ENCODE measurements at places on chromosomes 7 and 10. TPM values are rescaled to one million over a fixed set of nuclear protein-coding genes. Genes with fewer than 3 reads are reported as not detected.

Gene CHST15
- total RNA-seq: 3.5 TPM

DNA sequence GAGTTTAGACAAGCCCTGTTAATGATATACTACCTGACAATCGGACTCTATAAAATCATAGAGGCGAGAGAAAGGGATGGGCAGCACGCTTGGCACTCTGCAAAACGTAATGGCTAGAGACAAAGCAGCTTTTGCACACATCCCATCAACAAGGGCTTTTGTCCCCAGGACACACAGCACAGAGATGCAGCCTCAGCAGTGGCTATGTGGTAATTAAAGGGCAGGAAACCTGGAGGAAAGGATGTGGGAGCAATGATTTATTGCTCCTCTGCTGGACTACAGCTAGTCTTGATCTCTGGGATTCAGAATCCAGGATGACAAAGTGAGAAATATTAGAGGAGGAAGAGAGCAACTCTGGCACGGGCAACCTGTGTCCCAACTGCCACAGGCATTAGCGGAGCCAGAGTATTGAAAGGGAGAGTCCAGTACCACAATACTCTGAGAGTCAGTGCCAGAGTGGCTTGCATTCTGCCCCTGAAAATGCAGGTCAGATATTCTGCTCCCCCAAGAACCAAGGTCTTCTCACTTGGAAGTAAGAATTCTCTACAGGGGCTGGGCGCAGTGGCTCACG lies 96.5 kb downstream of the ARMH3 start:
- no peak overlapping the region for H3K4me3 ChIP-seq
- peaks cover 27% of the 10 kb centered on the region for H3K36me3 ChIP-seq
- no peaks in the 10 kb centered on the region for H3K27me3 ChIP-seq
- H3K27ac ChIP-seq: peak overlapping the region; percentile 87
- H3K4me1 ChIP-seq: no peaks in the 10 kb centered on the region

DNA sequence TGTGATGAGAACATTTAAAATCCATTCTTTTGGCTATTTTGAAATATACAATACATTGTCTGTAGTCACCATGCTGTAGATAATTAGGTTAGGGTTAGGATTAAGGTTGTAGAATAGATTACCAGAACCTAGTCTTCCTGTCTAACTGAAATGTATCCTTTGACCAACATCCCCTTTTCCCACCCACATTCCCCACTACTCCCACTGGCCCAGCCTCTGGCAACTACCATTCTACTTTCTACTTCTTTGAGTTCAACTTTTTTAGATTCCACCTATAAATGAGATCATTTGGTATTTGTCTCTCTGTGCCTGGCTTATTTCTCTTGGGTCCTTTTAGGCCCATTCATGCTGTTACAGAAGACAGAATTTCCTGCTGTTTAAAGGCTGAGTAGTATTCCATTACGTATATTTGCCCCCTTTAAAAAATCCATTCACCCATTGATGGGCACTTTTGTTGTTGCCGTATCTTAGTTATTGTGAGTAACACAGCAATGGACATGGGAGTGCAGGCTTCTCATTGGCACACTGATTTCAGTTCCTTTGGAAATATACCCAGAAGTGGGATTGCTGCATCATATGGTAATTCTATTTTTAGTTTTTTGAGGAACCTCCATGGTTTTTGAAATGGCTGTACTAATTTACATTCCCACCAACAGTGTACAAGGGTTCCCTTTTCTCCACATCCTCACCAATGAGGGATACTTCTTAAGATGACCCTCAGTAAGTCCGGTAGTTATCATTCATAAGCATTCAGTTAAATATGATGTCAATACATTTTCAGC lies 104.0 kb downstream of the RALA start:
- H3K36me3 ChIP-seq: no peaks in the 10 kb centered on the region
- no peaks in the 10 kb centered on the region for H3K27me3 ChIP-seq
- peaks cover 4% of the 10 kb centered on the region for H3K4me1 ChIP-seq

- no peak for DNase-seq
- H3K4me3 ChIP-seq: no peak overlapping the region
- H3K27me3 ChIP-seq: peaks cover 84% of the 10 kb centered on the region
- no peak overlapping the region for H3K27ac ChIP-seq
Observed at GRCh38 chr7:101166909-101167644, 1.7 kb upstream of the VGF start.

GRCh38 chr10:72175149-72175548 lies 40.7 kb upstream of the ANAPC16 start:
- H3K4me3 ChIP-seq: no peak overlapping the region
- no peaks in the 10 kb centered on the region for H3K27me3 ChIP-seq
- H3K27ac ChIP-seq: peak overlapping the region; percentile 55

Gene MYO1G
- total RNA-seq: 2.4 TPM

Gene NKX2-3
- total RNA-seq: not detected
